ENCODE measurements at places on chromosomes 2 and 18. TPM values are rescaled to one million over a fixed set of nuclear protein-coding genes. Genes with fewer than 3 reads are reported as not detected.

The CRYGD gene
- not detected for total RNA-seq

The CFC1 gene
- total RNA-seq = 0.58 TPM

The AKAIN1 gene
- not detected for total RNA-seq

The KLHL41 gene
- 0.25 TPM for total RNA-seq

The EHD3 gene
- total RNA-seq = 1.2 TPM

The CRYGC gene
- not detected for total RNA-seq

The PLEKHH2 gene
- total RNA-seq = 8.3 TPM

GRCh38 chr2:64720535-64721319 is 67.0 kb upstream of the SERTAD2 start:
- DNase-seq = no peak

DNA sequence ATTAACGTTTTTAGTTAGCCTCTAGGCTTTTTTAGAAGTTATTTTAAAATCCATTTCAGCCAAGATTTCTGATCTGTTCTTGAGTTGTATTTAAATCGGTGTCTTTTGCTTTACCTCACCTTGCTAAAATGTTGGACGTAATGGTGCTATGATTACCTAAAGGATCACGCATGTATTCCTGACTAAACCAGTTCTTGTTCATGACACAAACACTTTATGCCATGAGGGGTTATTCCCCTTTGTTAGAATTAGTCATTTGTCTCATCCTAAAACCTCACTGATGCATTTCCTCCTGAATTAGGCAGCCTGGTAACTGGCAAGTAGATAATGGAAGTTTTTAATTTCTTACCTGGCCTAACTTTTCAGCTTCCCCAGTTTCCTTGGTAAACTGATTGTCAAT is 185.4 kb upstream of the TANK start:
- DNase-seq = no peak

GRCh38 chr18:38116716-38117115 is 551.1 kb upstream of the CELF4 start:
- DNase-seq = no peak

DNA sequence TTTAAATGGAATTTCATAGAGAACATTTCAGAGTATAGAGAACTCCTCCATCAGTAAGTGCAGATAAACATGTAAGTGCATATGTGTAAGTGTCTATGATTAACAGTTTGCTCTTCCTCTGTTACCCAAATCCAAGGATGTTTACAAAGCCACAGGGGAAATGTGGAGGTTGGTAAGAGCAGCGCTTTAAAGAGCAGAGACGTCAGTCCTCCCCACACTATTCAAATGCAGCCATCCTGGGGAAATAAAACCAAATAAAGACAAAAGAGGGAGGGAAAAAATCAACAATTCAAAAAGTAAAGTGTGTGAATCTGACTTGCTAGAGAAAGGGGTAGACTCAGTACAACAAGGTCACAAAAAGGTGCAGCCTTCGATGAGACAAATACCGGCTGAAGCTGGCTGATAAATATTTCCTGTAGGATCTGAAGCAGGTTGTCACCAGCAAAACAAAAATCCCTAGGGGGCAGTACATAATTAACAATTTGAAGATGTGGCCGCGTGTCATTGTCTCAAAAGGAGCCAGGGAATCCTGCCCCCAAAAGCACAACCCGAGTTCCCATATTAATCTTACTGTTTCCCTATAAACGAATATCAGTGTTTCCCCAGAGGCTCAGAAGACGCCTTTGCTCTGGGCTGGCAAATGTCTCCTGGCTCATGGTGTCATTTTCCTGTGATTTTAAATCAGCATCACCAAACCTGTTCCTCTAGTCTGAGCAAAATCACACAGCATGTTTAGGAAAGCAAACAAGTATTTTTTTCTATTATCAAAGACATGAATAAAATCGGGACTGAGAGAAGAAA is 216.5 kb downstream of the CDCA7 start:
- DNase-seq = no peak

DNA sequence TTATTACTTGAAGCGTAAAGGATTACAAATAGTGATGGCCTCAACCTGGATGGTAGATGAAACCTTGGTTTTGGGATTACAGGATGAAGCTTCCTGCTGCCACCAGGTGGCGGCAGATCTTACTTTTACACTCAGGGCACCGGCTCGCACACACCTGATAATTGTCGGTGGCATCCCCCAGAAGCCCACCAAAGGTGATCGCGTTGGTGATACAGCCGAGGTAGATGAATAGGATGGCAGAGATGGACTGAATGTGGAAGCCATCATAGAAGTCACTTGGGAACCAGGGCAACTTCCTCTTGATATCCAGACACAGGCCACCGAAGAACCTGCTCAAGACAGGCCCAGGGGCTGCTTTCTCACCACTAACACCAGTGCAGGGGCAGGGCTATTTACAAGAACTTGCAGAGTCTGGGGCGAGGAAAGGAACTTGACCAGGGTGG is 51.8 kb downstream of the MTHFD2 start:
- DNase-seq = peak; percentile 30

DNA sequence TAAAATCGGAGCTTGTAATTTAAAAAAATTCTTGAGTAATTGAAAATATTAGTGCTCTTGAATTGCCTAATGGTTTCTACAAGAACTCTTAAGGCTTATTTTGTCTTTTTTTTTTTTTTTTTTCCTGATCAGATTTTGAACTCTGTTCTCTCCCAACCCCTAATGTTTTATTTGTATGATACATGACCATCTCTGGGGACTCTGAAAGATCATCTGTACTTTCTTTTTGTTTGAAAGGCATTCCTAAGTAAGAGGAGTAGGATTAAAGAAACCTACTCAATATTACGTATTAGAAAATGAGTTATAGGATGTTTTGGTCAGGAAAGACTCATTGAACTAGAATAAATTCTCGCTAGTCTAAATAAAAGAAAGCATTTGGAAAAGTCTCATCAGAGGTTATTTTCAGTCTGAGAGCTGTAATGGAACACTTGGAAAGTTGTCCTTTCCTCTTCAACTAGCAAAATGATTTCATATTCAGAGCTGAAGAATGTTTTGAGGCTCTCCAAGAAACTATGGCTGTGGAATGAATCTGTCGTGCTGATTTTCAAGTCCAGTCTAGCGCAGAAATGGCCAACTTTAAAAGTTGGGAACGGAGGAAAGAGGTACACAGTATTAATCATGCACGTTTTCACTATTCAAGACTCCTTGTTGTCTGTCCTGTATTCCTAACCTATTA is 182.7 kb downstream of the PRPF40A start:
- DNase-seq = no peak

DNA sequence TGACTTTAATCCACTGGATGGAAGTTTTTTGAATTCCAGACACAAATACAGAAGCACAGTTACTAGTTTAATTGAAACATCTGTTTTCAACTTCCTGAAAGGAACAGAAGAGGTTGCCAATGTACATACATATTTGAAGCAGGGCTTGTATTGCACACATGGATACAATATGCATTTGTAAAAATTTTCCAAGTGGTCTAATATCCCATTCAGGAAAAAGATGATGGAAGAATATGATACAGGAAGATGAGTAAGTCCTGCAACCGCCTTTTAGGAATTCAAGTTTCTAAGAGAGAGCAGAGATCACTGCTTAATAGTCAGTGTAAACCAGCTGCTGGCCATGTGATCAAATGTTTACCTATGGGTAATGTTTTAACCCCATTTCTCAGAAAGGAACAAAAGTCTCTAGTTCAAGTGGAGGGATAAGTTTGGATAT is 265.4 kb downstream of the TRIB2 start:
- DNase-seq = no peak

- DNase-seq = no peak
Measured at GRCh38 chr18:79361766-79362522, 33.8 kb upstream of the NFATC1 start.

DNA sequence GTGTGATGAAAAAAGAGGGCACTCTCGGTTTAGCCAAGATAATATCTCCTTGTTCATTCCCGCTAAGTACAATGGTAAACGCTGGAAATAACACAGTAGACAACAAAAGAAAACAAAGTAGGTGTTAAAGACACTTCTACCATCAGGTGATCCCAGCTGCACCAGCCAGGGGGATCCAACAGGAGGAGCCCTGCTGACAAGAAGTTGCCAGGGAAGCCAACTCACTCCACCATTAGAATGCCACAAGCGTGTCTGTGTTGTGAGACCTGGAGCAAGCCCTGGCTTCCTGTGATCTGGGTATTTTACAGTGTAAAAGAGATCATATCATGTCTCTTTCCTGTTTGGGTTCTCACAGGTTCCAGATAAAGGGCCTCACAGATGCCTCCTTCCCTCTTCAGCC is 117.0 kb downstream of the GRB14 start:
- DNase-seq = no peak

DNA sequence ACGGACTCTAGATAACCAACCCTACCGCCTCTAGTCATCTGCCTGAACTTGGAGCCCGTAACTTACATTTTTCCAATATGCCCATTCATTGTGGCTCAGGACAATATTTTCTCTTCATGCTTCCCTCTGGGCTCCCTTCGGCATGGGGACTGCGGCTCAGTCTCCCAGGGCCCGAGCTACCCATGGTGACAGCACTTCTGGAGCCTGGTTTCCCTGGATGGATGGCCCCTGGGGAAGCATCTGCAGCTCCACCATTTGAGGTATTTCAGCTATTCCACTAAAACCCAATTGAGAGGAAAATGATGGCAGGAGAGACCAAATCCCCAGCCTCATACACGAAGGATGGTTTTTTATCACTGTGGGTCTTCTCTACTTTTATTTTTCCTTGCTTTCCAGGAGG is 74.3 kb downstream of the KIF5C start:
- DNase-seq = no peak

- no peak for DNase-seq
Measured at GRCh38 chr2:69693059-69693774, 48.7 kb upstream of the ANXA4 start.

- no peak for DNase-seq
Measured at GRCh38 chr18:27583466-27583865, 398.4 kb upstream of the CHST9 start.

DNA sequence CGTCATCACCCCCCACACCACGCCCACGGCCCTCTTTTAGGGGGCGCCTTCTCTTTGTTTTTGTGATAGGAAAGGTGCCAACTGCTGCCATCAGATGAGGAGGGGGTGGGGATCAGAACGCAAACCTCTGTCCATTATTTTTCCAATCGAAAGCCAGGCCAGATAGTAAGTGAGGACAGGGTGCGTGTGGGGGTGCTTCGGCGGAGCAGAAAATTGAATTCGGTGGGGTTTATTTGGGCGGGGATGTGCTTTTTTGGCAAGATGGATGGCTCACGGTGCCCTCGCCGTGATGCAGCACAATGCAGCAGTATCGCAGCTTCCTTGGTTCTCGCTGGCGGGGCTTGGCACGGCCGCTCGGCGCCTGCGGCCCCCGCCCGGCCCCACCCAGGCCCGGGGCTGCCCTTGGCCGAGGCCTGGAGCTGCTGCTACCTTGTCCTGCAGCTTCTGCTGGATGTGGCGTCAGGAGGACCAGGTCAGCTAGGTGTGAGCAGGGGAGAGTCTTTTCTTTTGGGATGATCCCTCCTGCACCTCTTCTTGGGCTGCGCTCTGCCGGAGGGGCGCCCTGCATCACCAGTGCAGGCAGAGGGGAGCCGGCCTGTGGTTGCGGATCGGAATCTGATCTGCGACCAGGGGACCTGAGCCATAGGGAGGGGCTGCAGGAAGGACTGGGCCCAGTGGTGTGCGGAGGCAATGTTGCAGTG is 1.3 kb downstream of the SPTBN1 start:
- no peak for DNase-seq

DNA sequence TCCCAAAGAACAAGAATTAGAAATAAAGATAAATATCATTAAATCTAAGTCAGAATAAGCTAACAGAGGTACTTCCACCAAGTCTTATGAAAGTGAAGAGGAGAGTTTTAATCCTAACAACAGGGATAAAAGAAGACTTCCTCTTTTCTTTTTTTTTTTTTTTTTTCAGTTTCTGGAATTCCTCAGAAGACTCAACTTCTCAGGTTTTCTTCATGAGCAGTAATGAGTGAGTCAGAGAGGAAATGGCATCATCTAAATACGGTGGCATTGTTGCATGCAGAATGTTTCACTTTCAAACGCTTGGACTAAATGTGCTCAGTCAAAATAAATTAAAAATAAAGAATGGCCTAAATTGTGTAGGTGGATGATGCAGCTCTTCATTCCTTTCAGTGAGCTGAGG is 45.6 kb upstream of the ARHGAP15 start:
- DNase-seq = no peak

GRCh38 chr2:213017404-213017803 is 134.0 kb downstream of the IKZF2 start:
- no peak for DNase-seq

GRCh38 chr2:81650048-81650971 is 1345.8 kb upstream of the LRRTM1 start:
- no peak for DNase-seq

- no peak for DNase-seq
Measured at GRCh38 chr2:70508711-70509462, 44.7 kb downstream of the TGFA start.

DNA sequence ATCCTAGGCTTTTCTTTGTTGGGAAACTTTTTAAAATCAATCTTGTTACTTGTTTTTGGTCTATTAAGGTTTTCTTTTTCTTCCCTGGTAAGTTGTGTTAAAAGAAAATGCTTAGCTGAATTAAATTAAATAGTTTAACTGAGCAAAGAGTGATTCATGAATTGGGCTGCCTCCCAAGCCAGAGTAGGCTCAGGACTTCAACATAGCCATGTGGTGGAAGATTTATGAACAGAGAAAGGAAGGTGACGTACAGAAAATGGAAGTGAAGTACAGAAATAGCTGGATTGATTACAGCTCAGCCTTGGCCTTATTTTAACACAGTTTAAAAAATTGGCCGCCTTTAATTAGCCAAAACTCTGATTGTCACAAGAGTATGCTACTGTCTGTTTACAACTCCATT is 27.9 kb upstream of the GALNT5 start:
- DNase-seq = no peak

DNA sequence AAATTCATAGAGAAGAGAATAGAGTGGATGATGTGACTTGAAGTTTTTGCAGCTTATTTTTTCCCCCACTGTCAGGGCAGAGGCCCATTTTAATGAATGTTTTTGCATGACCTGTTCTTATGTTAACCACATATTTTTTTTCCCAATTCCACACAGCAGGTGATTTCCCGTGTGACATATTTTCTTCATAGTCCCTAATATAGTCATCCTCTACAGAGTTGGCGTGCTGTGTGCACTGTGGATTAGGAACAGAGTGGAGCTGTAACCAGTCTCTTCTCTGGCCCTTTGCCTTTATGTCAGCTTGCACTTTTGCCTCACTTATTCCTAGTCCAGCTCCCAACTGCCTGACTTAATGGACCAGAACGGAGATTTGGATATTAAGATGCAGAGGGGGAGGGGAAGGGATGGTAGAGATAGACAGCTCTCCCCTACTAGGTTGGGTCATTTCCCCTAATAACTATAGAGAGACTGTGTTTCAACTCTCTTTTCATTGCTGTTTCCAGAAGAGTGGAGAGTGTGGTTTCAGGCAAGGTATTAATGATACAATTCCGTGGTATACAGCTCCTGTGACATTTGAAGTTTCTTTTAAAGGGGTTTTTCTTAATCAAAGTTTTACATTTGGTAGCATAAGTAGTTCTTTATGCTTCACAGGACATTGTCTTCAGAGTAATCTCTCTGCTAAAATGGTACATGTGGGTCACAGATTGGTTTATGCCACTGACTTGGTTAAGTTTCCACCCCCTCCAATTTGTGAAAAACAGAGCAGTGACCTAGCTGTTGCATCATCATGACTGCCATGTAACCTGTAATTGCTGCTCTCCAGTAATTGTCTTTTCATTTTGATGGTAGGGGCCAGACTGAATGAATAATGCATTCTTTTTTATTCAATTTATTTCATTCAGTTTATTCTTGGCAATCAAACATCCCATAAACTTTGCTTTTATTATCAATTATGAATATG is 161.3 kb downstream of the HAUS1 start:
- DNase-seq = no peak

- no peak for DNase-seq
Measured at GRCh38 chr2:88866756-88867155, 175.3 kb downstream of the RPIA start.

GRCh38 chr2:56211048-56211447 is 27.3 kb downstream of the CCDC85A start:
- DNase-seq = no peak
